ENCODE measurements at places on chromosomes 5 and 9.

GRCh38 chr9:21432672-21433425, 7.4 kb upstream of the IFNA1 start:
- DNase-seq = no peak

- peak; percentile 60 for DNase-seq
These were observed 110.0 kb upstream of the RPS23 start for GRCh38 chr5:82388181-82388580.

DNA sequence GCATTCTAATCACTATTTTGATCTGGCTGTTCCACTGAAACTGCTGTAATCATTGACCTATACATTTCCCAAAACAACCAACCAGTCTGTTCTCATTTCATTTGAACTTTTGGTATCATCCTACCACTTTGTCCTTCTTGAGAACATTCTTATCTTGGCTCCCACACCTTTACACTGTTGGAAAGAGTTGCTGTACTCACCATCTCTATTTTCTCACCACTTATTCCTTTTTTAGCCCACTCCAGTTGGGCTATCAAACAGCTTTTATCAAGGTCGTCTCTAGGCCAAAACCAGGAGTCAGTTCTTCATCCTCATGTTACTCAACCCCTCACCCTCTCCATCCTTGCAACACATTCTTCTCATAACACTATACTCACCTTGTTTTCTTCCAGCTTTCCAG, 170.1 kb downstream of the KDM4C start:
- no peak for DNase-seq

GRCh38 chr5:52964138-52964537, 25.0 kb upstream of the ITGA2 start:
- DNase-seq = no peak

DNA sequence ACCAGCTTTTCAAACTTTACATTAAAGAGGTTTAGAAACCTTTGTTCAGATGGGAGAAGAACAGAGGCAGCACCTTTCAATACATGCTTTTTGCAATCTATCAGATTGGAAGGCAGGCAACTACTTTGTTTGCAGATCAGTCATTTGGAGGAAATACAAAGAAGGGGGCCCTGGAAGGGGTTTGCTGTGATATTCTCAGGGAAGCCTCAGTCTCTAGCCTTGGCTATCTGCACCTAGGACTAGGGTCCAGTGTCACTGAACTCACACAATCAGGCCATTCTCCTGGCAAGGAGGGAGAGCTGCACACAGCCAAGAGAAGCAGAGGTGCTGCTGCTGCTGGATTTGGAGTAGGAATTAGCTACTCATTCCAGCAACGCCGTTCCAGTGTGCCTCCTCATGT, 79.5 kb downstream of the CRB2 start:
- DNase-seq = no peak

DNA sequence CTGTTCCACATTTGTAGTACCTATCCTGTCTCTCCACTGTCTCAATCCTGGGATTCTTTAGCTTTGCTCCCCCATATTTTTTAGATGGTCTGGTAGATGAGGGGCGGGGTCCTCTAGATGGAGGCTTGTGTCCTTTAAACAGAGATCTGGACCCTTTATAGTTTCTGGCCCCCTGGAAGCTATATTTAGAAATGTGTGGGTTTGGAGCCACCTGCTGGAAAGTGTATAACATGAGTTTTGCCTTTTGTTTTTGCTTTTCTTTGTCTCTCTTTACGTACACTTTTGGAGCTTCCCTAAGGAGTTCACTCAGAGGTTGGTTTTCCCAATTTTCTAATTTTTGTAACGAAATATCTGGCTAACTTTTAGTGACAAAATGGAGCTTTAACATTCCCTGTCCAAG, 110.7 kb downstream of the CFAP95 start:
- no peak for DNase-seq

DNA sequence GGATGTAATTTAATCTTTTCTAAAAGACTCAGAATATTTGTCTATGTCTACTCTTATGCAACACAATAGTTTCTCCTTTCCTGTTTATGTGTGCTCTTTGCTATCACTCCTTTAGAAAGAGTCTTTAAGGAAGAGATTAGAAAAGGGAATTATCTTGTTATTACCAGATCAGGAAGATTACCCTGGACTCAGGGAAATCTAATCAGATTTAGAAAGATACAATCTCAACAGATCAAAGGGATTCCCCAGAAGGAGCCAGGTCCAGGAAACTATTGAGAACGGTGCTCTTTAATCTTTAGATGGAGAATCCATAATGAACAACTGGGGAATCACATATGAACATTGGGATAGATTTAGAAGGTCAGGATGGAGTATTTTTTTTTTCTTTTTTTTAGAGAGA, 32.4 kb upstream of the ZFR start:
- no peak for DNase-seq

- DNase-seq = no peak
These were observed 98.6 kb upstream of the DAP start for GRCh38 chr5:10859393-10860195.

DNA sequence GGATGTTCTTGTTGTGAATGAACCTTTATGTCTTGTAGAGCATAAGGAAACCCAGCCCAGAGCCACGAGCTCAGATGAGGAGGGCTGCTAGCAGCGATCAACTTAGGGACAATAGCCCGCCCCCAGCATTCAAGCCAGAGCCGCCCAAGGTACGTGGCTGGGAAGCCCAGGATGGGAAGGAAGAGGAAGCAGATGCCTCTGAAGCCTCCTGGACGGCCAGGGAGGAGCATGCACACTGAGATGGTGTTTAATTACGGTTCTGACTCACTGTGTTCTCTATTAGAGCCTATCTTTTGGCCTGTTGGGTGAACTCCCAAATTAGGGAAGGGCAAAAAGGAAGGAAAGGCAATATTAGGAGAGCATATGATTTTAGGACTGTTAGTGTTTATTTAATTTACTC, 75.3 kb downstream of the TJP2 start:
- no peak for DNase-seq

DNA sequence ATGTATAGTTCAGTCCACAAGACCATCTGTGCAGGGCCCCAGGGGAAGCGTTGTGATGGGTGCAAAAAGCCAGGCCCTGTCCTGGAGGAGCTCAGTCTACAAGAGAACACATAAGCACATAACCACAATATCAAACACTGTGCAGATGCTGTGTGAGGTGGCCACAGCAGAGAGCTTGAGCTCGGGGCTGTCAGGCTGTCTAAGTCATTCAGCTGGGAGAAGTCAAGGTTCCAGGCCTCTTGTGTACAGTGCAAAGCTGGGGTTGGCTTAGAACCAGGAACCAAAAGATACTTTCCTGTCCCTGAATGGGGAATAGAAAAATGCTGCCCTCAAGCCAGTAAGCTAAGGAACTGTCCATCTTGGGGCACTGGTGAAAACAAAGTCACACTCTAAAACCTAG, 75.0 kb downstream of the PRDM6 start:
- no peak for DNase-seq

DNA sequence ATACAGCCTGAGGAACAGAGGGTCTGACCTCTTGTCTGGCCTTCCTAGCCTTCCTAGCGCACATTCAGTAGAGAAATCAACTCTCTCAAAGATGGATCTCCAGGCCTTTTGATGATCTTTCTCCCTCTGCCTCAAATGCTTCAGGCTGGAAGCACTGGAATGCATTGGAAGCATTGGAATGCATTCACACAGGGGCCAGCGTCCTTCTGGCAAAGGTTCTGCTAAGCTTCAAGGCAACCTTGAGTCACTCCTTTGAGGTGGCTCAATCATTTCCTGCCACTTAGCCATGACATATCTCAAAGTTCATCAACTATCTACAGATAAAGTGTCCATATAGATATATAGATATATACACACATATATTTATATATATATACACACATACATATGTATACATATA, 42.9 kb downstream of the OR2K2 start:
- peak; percentile 80 for DNase-seq

DNA sequence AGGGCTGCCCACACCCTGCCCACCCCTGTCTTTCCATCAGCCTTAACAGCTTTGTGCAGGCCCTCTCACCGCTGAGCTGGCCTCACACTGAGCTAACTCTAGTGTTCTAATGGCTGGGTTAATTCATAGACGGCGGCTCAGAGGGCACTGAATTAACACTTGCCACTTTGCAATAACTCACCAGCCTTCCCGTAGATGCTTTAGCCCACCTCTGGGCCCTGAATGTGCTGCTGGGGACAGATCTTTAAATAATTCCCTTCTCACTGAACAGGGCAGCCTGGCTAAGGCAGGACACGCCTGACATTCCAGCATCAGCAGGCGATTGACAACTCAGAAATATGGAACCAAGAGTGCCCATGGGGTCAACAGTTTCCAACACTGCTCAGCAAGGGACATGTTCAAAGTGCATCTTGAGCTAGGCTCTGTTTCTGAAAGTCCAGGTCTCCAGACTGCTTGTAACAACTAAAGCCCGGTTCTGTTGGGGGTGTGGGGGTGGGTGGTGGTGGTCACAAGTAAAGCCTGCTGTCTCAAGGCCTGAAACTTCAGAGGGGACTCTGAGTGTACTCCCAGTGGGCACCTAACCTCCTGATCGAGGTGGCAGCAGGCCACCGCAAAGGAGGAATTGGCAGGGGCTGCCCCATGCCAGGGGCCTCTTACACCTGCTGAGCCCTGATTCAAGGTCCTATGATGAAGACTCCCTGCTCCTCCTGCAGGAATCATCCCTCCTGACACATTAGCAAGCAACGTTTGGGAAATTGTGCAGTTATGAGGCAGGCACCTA, 248.3 kb downstream of the FSTL4 start:
- no peak for DNase-seq

DNA sequence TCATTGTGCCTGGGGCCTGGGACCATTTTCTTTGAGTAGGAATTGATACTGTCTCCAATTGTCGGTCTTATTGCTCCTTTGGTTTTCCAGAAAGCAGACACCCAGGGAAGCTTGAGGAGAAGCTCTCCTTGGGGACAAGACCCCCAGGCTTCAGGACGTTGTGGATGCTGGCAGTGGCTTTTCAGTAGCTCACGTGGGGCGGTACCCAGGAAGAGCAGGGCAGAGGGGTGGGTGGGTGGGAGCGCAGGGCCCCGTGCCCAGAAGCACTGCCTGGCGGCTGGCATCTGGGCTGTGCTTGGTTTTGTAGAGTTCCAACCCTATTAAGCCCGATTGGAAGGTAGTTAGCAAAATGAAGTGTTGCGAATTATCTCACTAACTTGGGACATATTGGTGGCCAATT, 374.2 kb upstream of the IRX1 start:
- DNase-seq = no peak

- no peak for DNase-seq
These were observed 39.6 kb upstream of the TEX48 start for GRCh38 chr9:114721491-114722079.

DNA sequence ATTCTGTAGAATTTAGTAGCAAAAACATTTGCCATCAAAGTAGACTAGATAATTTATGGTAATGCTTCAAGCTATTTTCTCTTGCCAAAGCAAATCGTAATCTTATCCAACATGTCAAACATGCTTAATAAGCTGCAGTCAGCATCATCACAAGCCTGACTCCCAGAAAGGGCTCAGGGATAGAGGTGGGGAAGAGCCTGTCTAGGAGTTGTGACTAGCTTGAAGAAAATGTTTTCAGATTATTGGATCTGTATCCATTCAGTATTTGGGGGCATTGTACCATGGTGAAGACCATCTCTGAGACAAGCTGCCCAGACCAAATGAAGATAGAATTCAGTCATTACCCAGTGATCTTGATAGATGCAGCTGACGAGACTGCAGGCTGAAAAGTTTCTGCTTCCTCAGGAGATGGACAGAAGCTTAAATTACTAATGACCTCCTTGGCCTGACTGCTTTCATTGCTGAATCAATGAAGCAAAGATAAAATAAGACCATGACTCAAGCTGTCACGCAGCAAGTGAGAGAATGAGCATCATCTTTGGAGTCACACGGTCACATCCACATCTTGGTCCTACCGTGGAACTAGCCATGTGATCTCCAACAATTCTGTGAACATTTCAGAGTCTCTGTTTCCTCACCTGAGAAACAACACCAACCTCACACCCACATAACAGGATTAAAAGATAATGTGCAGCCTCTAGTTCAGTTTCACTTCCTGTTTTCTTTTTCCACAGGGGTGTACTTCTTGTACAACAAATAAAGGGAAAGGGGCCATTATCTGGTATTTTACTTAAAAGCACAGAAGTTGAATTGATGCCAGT, 9.4 kb downstream of the ERAP2 start:
- DNase-seq = no peak

GRCh38 chr5:53825016-53825415, 264.6 kb downstream of the NDUFS4 start:
- DNase-seq = no peak

- DNase-seq = no peak
These were observed 477.1 kb downstream of the SPOCK1 start for GRCh38 chr5:137022043-137022442.

DNA sequence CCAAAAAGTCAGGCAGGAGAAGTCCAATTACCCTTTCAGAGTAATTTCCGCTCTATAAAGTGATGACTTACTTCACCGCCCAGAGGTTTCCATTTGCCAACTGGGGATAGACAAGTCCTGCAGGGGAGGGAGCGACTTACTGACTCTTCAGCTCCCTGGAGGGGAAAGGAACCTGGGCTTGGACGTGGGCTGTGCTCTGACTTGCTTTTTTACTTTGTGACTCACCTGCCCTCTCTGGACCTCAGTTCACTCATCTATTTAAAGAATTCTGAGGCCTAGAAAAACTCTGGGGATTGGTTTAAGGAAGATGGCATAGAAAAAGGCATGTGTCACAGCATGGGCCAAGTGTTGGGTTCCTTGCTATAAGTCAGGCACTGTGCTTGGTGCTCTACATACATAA, 180.4 kb upstream of the TRIM32 start:
- no peak for DNase-seq

DNA sequence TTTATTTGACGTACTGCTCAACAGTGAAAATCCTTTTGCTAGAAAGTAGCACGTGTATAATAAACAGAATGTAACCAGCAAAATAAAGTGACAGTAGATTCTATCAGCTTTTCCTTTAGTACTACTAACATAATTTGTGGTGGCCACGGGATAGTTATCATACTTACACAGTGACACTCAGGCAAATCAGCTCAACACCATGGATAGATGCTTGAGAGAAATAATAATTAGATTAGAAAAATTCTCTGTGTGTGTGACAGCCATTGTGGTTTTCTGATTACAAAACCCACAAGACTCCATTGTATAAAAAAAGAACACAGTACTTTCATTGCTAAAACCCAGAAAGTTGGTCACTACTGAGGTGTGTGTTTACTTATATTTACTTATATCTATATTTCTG, 101.1 kb downstream of the MUSK start:
- DNase-seq = peak; percentile 55

DNA sequence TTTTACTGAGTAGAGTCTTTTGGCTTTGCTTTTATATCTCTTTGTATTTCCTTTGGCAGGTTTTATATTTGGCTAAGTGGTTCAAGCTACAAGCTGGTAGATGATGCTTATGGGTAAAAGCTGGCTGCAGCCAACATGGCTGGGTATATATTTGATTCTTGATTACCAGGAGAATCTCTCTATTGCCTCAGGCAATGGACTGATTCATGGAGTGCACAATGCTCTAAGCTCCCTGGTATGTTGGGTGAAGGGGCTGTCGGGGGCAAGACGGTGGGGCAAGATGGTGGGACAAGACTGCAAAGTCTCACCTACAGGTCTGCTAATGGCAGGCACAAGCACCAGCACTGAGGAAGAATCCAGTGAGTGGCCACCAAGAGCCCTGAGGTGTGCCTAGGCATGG, 366.6 kb downstream of the DMAC1 start:
- DNase-seq = no peak
